ENCODE measurements at places on chromosomes 13 and 19.

- DNase-seq: no peak
These were observed 50.7 kb upstream of the SERP2 start for GRCh38 chr13:44322928-44323327.

- peak; percentile 12 for DNase-seq
These were observed 199.4 kb downstream of the USP12 start for GRCh38 chr13:26971990-26972887.

DNA sequence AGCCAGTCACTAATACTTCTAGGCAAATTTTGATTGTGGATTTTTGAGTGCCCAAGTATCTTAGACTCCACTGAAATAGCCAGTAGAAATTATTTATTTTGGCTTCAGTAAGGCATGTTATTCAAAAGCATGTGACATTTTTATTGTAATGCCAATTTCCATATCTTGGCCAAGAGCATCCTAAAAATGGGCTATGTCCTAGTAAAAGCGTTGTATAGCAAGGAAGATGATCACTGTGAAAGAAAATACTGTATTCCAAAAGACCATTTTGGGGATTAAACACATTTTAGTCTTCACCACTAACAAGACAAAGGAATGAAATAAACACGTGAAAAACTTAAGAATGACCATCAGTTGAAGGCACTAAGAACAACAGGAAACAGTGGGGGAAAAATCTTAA lies 149.1 kb downstream of the NUFIP1 start:
- no peak for DNase-seq

DNA sequence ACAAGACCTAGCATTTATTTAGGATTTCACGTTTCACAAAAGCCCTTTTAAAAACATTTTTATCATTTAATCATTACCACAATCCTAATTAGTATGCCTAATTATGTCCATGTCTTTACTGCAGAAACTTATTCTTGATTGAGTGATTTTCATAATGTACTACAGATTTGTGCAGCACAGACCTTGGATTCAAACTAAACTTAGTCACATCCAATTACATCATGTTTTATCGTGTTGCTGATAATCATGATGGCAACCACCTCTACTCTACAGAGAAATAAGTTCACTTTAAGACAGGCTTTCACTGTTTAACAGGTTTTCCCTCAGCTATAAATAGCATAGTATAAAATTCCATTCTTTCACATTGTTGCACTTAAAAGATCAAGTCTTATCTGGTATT lies 240.9 kb upstream of the RFC3 start:
- no peak for DNase-seq

GRCh38 chr19:44845612-44846454 lies at the start of gene NECTIN2:
NECTIN2 (plus strand) TSS chr19:44846297; CDS start chr19:44846526, 229 bp downstream.
- peak; percentile 97 for DNase-seq

- no peak for DNase-seq
These were observed 19.3 kb upstream of the RASA3 start for GRCh38 chr13:114151565-114152284.

DNA sequence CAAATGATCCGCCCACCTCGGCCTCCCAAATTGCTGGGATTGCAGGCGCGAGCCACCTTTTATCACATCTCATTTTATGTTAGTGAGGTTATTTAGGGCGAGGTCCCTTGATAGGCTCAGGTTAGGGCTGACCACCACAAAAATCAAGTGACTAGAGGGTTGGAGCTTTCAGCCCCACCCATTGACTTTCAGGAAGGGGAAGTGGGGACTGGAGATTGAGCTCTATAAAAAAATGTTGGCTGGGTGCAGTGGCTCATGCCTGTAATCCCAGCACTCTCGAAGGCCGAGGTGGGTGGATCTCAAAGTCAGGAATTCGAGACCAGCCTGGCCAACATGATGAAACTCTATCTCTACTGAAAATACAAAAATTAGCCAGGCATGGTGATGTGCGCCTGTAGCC lies 20.1 kb downstream of the FPR3 start:
- no peak for DNase-seq

- DNase-seq: no peak
These were observed 9.8 kb upstream of the CHAMP1 start for GRCh38 chr13:114304346-114305034.

- no peak for DNase-seq
These were observed 1629.0 kb downstream of the OLFM4 start for GRCh38 chr13:54657588-54657987.

DNA sequence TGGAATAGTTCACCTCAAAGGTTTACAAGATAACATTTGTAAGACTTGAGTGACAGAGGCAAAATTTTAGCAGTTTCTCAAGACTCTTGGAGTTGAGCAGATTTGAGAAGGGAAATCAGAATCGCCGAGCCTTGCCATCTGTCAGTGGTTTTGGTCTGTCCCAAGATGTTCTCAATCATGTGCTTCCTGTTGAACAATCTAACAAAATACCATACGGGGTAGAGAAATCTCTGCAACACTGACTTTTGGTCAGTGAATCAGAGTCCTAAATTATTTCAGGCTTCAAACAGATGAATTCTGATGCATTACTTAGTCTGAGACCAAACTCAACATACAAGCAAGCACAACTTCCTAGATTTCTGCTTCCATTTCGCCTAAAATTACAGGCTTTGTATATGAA lies 3.8 kb downstream of the KCTD12 start:
- no peak for DNase-seq

DNA sequence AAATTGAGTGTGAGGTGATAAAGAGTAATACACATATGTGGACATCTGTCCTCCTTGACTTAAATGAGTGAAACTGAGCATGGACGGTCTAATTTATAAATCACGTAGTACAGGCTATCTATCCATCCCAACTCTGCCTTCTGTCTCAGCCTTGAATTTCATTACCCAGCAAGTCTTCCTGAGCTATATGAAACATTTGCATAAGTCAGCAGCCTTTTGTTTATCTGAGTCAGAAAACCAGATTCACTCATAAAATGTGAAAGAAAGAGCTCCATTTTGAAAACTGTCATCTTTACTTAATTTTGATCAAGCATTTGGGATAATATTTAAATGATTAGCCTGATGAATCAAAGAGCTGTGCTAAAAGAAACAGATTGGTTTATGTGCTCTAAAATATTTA lies 197.9 kb downstream of the LHFPL6 start:
- no peak for DNase-seq

GRCh38 chr19:10320602-10321416 lies 5.0 kb upstream of the FDX2 start:
- no peak for DNase-seq

DNA sequence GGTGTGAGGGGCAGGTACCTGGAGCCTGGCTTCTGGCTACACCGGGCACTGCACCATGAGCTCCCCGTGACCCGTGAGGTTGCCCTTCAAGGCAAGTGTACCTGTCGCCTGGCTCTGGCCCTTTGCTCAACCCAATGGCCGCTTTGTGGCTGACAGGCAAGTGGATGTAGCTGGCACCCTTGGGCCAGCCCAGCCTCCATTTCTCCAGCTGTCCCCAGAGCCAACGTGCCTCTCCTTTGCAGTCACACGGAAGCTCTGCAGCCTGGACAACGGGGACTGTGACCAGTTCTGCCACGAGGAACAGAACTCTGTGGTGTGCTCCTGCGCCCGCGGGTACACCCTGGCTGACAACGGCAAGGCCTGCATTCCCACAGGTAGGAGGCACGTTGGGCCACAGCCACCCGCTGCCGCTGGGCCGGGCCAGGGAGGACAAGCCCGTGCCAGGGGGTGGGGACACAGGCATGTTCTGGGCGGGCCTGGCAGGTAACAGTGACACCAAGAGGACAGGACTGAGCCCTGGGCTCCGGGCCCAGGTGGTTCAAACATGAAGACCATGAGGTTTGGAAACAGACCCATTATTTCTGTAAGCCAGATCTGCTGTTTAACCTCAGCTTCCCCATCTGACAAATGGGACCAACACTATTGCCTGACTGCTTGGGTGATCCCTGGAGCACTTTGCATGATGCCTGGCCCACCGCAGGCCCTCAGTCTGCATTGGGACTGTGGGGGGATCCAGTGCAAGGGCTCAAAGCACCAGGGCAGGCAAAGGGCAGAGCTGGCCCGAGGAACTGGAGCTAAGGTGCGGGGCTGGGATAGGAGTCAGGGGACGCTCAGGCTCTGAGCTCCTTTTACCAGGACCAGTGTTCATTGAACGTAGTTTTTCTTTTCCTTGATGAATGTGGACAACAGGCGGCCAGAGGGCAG lies 17.5 kb upstream of the PROZ start:
- no peak for DNase-seq

GRCh38 chr19:6354098-6354674 lies 7.1 kb upstream of the CLPP start:
- no peak for DNase-seq

GRCh38 chr13:94632226-94632980 lies 30.7 kb downstream of the GPR180 start:
- no peak for DNase-seq

GRCh38 chr19:2050349-2050990 lies 574 bp downstream of the MKNK2 start:
- DNase-seq: no peak

GRCh38 chr13:59745392-59745788 lies 418.3 kb downstream of the DIAPH3 start:
- no peak for DNase-seq

DNA sequence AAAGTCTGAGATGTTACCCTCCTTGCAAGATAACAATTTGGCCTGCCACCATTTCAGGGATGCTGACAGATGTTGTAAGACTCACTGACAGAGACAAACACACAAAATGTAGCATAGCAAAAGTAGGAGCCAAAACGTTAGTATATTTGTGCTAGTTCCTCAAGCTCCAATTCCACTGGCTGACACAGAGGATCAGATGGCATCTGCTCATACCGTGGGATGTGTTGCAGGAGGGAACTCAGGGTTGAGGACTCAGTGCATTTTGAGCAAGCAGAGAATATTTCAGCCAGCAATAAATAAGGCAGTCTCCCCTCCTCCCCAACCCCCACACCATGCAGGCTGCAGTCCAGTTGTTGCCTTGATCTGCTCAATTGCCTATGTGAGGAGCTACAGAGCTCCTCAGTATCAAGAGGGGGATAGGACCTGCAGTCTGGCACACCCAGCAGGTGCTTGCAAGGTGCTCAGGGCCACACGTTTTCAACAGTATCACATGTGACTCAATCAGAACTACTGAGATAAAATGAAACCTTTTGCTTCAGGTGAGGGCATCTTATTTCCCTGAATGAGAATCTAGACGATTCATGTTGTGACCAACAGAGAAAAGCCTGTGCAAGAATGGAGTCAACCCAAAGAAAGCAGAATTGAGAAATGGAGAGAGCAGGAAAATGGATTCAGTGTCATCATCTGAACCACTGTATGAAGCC lies 23.6 kb upstream of the LRCH1 start:
- DNase-seq: no peak

DNA sequence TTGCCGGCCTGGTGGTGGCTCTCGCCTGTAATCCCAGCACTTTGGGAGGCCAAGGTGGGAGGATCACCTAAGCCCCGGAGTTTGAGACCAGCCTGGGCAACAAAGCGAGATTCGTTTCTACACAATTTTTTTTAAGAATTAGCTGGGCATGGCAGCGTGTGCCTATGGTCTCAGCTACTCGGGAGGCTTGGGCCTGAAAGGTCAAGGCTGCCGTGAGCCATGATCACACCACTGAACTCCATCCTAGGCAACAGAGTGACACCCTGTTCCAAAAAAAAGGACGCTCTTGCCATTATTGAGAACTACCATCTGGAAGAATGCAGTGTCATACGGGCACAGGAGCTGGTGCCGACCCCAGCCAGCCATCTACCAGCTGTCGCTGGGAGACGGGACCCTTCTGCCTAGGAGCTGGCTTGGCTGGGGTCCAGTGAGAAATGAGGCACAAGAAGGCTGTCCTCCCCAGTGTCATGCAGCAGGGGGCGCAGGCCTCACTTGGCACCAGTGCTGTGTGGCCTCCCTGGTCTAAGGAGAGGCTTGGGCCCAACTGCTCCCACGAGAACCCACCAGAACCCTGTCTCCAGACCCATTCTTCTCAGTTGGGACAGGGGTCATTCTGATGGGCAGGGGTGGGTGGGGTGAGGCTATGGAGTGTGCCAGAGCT lies 12.2 kb upstream of the RELB start:
- DNase-seq: peak; percentile 47

DNA sequence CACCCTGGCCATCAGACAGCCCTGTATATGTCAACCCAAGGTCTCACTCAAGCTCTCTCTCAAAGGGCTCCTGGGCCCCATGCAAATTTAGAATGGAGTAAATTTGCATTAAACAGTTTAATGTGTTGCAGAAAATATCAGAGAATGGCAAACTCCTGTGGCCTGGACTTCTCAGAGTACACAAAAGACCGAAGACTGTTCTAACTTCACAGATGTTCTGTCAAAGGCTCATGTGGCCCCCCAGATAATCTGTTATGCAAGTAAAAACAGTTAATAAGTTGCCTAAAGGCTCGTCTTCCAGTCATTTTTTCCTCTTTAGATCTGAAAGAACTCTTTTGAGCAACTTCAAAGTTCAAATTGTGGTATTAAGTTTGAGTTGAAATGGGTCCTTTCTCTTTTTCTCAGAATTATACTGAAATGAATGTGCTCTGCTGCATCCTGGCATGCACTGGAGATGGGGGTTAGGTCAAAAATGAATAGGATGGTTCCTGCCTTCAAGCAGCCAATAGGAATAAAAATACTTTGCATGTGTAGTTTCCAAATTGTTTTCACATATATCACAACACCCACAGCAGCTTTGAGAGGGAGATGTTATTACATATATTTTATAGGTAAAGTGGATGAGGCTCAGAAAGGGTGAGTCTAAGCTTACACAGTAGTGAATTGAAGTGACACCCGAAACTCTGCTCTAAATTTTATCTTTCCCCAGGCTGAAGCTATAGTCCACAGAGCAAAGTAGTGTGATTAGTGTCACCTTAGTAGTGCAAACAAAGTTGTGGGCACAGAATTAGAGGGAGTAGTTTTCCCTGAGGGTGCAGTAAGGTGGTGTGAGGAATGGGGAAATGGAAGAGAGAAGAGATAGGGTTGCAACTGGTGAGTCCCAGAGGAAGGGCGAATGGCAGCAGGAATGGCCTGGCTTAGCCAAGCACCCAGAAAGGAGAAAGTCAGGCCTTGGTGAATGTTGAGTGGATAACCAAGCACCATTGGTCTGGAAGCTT lies 205.0 kb upstream of the RFC3 start:
- peak; percentile 12 for DNase-seq

DNA sequence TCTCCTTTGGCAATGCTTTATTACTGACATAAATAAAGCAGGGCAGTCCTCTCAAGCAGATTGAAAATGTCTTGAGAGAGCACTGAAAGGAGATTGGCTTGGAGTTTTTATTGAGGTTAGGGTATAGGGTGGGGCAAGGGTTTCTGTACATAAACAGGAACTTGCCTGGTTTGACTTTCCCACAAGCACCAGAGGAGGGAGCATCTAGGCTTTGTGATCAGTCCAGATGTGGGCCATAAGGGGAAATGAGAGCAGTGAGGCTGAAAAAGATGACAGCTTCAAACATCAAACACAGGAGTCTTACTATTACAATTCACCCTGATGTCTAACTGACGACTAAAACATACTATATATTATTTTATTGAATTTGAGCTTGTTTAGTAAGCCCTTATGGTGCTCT lies 260.9 kb downstream of the MTUS2 start:
- DNase-seq: no peak

GRCh38 chr13:50188696-50189095 lies 173.5 kb downstream of the KCNRG start:
- DNase-seq: no peak

GRCh38 chr19:30227661-30228112 lies 144.5 kb upstream of the ZNF536 start:
- DNase-seq: peak; percentile 40

Measured in stimulated activated CD4-positive, alpha-beta T cell treated with anti-CD3 and anti-CD28 coated beads, Interleukin-12 subunit alpha, Interleukin-12 subunit beta, amount 100 ng/mL, for 48 hours (primary cell).